ENCODE measurements at places on chromosomes 6 and 20. TPM values are rescaled to one million over a fixed set of nuclear protein-coding genes. Genes with fewer than 3 reads are reported as not detected.

CPXM1 gene
- 19.4 TPM for total RNA-seq

GRCh38 chr6:79461205-79461604, 76.0 kb downstream of the LCA5 start:
- DNase-seq: no peak

- no peak for DNase-seq
Measured at GRCh38 chr6:12363651-12364381, 73.7 kb downstream of the EDN1 start.

DNA sequence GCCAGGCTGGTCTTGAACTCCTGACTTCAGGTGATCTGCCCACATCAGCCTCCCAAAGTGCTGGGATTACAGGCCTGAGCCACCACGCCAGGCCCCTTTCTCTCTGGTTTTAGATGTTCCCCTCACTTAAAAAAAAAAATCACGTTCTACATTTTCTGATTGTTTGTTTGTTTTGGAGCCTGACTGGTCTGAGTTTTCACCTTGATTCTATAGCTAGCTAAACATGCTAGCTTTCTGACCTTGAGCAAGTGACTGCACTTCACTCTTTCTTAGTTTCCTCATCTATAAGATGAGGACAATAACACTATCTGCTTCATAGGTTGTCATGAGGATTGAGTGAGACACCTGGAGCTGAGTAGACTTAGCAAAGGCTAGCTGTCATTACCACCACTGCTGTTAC, 43.7 kb downstream of the SHLD1 start:
- DNase-seq: no peak

HLA-DMB gene
- 10.3 TPM for total RNA-seq

DNA sequence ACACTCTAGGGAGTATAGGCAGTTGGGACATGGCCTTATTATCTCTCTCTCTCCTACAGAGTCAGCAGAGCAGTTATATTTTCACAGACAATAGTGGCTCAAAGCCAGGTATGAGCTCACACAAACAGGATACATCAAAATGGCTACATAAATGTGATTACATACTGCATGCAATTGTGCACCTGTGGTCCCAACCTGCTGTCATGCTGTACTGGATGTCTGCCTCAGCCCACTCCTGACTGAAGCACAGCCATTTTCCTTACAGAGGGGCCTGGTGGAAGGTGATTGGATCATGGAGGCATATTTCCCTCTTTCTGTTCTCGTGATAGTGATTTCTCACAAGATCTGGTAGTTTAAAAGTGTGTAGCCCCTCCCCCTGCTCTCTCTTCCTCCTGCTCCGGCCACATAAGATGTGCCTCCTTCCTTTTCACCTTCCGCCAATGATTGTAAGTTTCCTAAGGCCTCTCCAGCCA, 37.0 kb upstream of the SAMHD1 start:
- DNase-seq: no peak

VWA7 gene
- total RNA-seq: 0.74 TPM

GRCh38 chr6:33993091-33993490, 152.8 kb downstream of the GRM4 start:
- no peak for DNase-seq

APOBEC2 gene
- not detected for total RNA-seq

DNA sequence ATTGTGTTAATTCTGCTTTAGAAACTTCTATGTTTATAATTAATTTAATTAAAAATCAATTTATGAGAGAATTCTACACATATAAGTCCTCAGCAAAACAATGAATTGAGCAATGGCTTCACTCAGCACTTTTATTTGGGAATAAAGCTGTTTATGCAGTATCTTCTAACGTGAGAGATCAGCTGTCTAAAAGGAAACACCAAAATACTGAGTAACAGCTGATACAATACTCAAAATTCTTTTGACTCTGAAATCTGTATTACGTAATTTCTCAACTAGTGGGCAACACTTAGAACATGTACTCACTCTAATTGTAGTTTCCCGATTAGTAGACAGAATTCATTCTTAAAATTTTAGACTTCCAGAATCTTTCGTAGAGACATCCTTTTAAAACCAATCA, 49.8 kb downstream of the MAP3K7 start:
- DNase-seq: no peak

- DNase-seq: no peak
Measured at GRCh38 chr6:90982051-90982450, 395.2 kb upstream of the MAP3K7 start.

DNA sequence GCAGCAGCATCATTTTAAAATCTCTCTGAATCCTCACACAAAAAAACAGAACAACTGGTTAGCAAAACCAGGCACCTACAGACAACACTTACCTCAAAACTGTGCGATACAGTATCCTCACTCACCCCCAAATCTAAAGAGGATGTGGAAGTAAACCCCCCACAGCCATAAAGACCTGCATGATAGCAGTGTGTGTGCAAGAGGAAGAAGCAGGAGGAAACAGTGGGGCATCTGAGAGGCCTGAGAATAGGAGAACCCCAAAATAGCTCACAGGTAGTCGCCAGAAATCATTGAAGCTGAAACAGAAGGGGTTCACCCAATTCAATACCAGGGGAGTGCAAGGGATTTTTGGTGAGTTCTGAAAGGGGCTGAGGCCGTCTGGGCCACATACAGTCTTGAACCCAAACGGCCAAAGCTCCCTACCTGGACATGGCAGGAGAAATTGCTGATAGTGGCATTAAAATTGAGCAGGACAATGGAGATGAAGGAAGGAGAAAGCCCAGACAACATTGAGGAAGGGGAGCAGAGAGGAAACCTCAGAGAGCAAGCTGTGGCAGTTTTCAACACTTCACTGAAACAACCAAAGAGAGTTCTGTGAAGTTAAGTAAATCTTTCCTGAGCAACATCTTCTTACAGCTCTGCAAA, 129.7 kb downstream of the FIG4 start:
- DNase-seq: no peak

DNA sequence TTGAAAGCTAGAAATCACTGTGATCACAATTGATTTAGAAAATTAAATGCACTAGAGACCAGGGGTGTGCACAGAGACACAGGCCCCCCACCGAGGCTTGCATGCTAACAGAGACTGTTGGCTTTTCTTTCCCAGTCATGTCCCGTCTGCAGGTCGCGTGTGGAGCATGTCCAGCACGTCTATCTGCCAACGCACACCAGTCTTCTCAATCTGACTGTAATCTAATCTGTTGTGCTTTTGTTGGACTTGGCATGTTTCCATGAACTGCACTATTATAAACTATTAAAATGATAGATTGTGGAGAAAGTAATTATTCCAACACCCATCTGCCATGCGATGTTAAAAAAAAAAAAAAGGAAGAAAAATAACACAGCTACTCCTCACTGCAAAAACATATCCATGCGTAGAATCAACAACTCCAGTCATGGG, 17.7 kb downstream of the MYLIP start:
- no peak for DNase-seq

- no peak for DNase-seq
Measured at GRCh38 chr20:49276161-49276960, 1.5 kb downstream of the ZNFX1 start.

SLC35F1 gene
- total RNA-seq: 2.7 TPM

DNA sequence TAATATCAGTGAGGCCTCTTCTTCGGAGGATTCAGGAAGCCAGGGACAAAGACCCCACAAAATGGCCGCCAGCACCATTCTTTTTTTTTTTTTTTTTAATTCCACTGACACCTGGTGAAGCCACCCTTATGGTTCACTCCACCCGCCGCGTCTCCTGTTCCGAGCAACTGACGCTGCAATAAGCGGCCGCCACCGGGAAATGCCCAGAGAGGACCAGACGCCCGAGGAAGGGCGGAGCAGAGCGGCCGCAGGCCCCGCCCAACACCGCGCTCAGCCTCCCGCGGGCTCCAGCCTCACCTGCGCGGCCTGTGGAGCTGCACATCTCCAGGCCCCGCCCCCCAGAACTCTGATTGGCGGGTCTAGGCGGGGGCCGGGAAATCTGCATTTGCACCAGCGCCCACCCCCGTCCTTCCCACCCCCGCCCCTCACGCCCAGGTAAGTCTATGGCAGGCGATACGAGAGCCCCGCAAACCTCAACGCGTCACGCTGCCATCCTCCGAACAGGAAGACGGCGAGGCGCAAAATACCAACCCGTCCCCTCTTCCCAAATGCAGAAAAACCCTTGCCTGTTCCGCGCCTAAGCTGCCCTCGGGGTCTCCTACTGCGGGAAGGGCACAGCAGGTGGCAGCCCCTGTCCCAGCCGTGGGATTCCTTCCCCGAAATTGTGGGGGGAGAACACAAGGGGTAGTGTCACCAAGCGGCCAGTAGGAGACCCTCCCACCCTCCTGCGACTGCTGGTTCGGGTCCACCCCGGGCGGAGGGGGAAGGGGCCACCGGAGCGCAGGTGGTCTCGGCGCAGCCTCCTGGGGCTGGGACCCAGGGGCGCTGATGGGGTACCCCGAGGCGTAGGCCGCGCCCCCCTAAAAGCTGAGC, 960 bp downstream of the ATP9A start:
- DNase-seq: no peak

DNA sequence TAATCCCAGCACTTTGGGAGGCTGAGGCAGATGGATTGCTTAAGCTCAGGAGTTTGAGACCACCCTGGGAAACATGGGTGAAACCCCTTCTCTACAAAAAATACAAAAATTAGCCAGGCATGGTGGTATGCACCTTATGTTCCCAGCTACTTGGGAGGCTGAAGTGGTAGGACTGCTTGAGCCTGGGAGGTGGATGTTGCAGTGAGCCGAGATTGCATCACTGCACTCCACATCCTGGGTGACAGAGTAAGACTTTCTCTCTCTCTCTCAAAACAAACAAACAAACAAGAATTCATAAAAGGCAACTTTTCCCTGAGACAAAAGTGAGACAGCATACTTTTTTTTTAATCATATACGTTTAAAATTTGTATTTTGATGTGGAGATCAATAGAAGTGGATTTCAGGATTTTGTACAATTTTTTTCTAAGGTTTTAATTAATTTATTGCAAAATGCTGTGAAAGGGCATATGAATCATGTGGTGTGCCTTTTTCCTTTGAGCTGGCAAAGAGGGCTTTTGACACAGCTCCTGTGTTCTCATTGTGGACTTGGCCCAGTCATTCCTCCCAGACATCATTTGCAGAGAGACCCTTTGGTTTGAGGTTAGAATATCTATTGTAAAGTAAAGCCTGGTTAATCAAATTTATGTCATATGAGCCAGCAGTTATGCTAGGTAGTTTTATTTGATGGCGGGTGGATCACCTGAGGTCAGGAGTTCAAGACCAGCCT, 77.1 kb downstream of the TULP4 start:
- no peak for DNase-seq

- DNase-seq: no peak
Measured at GRCh38 chr6:15280028-15280427, 34.2 kb downstream of the JARID2 start.

DNA sequence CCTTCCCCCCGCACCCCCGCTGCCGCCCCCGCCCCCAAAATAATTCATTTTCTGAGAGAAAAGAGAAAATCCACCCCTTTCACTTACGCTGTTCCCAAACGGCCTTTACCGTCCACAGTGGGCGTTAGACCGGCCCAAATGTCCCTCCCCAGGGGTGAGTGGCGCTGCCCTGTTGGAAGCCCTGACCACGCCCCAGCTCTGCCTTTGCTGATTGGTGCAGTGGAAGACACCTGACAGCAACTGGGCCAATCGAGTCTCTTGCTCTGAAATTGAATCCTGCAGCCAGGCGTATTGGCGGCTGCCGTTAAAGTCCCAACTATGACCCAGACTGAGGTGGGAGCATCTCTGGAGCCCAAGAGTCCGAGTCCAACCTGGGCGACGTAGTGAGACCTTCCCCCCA, 15.7 kb downstream of the ZFP64 start:
- DNase-seq: no peak

CAP2 gene
- 9.6 TPM for total RNA-seq

DNA sequence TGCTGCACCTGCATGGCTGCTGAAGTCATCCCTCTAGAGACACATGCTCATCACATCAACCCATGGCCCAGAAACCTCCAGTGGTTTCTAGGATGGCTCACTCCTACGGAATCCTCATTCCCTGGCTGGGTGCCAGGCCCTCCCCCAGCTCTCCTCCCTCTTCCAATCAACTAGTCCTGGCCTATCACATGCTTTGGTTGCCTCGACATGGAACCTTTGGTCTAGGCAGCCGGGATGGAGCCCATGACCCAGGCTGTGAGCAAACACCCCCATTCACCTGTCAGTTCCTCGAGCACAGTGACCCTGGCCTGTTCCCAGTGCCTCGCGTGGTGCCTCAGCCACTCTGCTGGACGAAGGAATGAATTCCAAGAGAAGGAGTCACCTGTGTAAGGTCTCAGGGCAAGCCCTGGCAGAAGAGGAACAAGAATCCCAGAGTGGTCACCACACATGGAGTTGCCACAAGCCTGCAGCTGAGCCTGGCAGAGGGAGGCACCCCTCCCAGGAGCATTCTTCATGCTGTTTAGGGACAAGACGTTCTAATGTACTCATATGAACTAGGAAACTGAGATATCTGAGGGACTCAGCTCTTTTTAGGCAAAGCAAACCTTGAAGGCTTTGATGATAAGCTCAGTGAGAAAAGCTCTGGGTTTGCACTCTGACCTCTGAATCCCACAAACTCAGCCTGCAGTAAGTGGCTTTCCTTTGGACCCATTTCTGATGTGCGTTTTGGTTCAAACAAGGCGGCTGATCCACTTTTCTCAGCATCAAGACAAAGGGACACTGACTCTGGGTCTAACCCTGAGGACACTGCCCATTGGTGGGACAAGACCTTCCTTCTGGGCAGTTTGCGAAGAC, 40.2 kb downstream of the PPP1R3G start:
- no peak for DNase-seq

DNA sequence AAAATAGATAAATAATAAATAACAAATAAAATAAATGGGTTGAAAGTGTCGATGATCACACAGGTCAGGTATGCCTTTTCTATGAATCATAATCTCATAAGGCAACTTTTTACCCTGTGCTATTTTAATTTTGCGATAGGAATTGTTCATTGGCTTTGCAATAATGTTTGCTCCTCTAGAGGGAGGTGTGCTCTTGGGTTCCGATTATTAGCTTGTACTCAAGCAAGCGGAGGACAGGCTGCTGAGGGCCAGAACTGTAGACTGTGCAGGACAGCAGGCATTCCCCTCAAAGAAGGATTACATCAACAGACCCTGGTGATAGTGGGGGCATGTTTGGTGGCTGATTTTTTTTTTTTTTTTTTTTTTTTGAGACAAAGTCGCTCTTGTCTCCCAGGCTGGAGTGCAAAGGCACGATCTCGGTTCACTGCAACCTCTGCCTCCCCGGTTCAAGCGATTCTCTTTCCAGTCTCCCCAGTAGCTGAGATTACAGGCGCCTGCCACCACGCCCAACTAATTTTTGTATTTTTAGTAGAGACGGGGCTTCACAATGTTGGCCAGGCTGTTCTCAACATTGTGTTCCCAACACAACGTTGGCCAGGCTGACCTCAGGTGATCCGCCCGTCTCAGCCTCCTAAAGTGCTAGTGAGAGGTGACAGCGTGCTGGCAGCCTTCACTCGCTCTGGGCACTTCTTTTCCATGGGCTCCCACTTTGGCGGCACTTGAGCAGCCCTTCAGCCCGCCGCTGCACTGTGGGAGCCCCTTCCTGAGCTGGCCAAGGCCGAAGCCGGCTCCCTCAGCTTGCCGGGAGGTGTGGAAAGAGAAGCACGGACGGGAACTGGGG, 35.6 kb downstream of the RIOK1 start:
- no peak for DNase-seq

GRCh38 chr20:24108581-24108980, 120.0 kb upstream of the GGTLC1 start:
- DNase-seq: no peak
